Stimulated activated effector memory CD8-positive, alpha-beta T cell treated with anti-CD3 and anti-CD28 coated beads, Interleukin-12 subunit alpha, Interleukin-12 subunit beta, amount 100 ng/mL, for 72 hours (primary cell): ENCODE measurements at places on chromosomes 7 and 10.
A peak's percentile ranks its signal among the peaks of the same experiment; 100 is the strongest.

- DNase-seq: peak; percentile 48
These were observed 628.7 kb downstream of the TYW1 start for GRCh38 chr7:67625257-67625737.

- DNase-seq: no peak
These were observed 19.7 kb upstream of the MSRB2 start for GRCh38 chr10:23075672-23076071.

DNA sequence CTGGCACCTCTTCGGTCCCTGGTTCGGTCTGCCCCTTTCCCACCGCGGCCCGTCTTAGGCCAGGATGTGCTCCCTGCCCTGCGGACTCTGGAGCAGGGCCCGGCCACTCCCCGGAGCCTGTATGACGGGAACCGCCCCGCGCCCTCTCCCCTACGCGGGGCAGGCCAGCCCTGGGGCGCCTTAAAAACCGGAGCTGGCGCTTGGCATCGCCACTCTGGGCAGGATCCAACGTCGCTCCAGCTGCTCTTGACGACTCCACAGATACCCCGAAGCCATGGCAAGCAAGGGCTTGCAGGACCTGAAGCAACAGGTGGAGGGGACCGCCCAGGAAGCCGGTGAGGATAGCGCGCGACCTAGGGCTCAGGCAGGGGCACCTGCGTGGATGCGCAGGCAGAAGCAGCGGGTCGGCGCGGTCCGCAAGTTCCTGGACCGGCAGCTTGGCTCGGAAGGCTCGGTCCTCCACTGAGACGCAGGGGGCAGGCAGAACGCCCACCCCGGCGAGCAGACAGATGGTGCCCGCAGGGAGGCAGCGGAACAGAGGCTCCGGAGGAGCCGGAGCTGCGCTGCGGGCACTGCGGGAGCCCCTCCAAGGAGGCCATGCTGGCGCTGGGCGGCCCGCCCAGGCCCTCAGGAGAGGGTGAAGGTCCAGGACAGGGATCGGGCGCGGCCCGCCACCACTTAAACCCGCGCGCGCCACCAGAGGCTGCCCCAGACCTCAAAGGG, at the start of gene ADIRF:
TSS of gene ADIRF (plus strand) at position 212 of the 723 bp plus-strand sequence. CDS start at position 275, 63 bp downstream.
- DNase-seq: no peak

DNA sequence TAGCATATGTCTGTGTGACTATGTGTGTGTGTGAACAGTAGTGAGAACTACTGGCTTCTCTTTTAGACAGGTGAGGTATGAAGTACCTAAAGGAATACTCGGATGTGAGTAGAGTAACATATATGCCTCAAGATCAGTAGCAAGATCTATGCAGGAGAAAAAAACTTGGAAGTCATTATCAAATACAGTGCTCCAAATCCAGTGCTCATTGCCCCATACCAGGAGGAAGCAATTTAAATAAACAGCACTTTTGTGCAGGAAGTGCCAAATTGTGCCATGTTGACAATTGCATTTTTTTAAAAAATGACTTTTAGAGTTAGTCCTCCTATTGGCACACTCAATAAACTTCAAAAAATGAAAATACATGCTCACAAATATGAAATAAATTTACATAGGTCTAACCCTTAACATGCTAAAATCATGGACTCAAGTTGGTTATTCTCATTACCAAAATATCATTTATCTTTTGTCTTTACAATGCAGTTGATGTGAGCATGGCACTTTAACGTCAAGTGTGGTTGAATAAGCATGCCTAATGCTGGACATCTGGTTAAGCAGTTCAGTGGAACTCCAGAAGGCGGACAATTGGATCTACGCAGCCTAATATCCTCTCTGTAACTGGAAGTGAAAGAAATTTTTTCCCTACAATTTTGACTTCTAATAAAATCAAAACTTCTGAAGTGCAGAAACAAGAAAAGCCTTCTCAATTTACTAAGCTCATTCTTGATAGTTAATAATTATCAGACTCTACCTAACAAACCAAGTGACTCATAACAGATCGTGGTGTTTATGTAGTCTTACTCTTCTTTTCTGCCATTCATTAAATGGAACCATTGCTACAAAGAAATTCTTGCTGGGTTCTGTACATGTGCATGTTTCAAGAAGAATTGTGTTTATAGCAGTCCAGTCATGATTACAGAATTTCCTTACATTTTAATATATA, 195.2 kb downstream of the MDFIC start:
- no peak for DNase-seq

DNA sequence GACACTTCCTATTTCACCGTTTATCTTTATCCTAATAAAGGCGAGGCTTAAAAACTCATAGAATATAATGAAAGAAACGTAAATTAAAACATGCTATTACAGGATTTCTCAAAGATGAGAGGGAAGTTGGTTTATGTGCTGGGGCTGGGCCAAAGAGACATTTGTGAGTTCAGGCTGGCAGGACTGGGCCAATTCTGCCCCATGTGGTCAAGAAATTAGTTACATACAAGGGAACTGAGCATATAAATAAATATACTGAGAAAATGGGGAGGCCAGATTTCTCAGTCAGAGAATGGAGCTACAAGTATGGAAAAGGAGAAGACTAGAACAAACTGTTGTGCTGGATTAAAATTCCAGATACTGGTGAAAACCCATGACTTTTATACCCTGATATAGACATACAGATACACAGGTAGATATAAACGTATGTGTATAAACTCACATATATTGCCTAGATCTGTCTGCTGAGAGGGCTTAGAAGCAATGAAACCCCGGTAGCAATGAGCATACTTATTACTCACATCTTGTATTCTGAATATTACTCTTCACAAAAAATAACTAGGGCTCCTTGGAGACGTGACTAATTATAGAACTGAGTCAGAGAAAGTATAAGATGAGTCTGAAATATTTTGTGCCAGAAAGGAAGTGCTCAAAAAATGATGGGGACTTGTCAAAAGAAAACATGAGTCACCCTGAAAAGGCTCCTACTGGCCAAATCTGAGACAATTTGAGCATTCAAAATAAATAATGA, 155.7 kb upstream of the FGFR2 start:
- DNase-seq: no peak
